ENCODE measurements at places on chromosomes 3 and 15. TPM values are rescaled to one million over a fixed set of nuclear protein-coding genes. Genes with fewer than 3 reads are reported as not detected.
A peak's percentile ranks its signal among the peaks of the same experiment; 100 is the strongest.

PLIN1 gene
- not detected for total RNA-seq

KCNH8 gene
- not detected for total RNA-seq

C3orf52 gene
- total RNA-seq, result 0.59 TPM

P2RY12 gene
- total RNA-seq, result 1.9 TPM

CD200R1 gene
- total RNA-seq, result 7.5 TPM

RETNLB gene
- total RNA-seq, result not detected

ANKRD63 gene
- 0.35 TPM for total RNA-seq

IGSF10 gene
- not detected for total RNA-seq

CCDC80 gene
- not detected for total RNA-seq

AQR gene
- total RNA-seq, result 36.6 TPM

DNA sequence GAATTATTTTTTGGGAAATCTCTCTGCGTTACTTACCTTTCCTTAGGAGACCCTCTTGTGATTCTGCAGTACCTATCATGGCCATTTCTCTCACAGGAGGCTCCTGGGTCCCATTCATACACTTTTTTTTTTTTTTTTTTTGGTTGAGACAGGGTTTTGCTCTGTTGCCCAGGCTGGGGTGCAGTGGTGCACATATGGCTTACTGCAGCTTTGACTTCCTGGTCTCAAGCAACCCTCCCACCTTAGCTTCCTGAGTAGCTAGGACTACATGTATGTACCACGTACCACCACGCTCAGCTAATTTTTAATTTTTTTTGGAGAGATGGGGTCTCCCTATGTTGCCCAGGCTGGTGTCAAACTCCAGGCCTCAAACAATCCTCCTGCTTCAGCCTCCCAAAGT lies 36.1 kb downstream of the TRAK1 start:
- no peak for DNase-seq

- DNase-seq, result no peak
These were observed 291.8 kb downstream of the XXYLT1 start for GRCh38 chr3:194979173-194979572.

DNA sequence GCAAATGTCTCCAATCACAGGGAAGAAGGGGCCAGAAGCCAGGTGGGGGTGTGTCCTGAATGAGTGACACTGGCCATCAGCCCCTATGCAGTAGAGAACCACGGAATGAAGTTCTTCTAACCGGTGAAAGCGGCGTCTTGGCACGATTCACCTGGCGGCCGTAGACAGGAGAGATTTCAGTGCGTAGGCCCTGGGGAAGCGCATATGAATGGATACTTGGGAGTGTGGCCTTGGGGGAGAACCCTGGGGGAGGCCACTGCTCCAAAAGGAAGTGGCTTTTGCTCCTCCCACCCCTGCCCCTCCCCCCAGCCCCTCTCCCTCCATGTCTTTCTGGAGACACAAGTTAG lies 43.6 kb downstream of the RBPMS2 start:
- DNase-seq, result no peak

- DNase-seq, result no peak
These were observed 114.2 kb upstream of the THBS1 start for GRCh38 chr15:39466750-39467105.

DNA sequence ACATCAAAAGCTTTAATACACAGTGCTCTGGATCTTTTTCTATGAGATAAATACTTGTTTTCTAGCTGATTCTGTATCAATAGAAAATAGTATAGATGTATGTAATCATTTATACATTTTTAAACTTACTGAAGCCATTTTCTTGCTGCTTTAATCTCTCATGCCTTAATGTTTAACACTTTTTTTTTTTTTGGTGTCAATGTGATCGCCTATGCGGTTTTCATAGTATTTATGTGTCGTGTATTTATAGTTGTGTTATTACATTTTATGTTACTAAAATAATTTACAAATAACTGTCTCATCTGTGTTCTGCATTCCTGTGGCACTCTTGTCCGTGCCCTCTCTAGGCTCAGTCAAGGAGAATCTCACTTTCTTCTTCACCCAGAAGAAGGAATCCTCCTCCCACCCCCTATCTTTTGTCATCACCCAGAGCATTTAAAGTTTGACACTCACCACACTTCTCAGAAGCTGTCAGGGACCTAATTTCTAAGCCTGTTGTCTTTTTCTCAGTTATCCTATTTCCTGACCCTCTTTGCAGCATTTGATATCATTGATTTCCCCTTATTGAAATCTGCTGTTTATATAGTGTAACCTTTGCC lies 21.4 kb upstream of the GPR171 start:
- DNase-seq, result no peak

DNA sequence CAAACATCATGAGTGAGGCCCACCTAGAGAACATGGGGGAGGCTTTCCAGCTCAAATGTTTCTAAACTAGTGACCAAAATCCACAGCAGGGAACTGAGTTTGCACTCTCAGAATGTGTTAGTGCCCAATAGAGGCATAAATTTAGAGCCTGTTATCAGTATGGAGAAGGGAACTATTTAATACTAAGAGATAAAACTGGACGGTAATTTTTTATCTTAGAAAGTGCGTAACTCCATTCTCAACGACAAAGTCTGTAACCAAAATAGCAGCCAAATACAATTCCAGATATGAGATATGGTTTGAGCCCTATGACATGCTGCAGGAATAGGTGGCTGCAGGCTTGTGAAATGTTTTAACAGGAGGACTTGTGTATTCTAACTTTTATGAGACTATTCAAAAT lies 3.5 kb downstream of the B3GALNT1 start:
- no peak for DNase-seq

GRCh38 chr15:85874236-85874635 lies 79.5 kb upstream of the KLHL25 start:
- DNase-seq, result no peak

DNA sequence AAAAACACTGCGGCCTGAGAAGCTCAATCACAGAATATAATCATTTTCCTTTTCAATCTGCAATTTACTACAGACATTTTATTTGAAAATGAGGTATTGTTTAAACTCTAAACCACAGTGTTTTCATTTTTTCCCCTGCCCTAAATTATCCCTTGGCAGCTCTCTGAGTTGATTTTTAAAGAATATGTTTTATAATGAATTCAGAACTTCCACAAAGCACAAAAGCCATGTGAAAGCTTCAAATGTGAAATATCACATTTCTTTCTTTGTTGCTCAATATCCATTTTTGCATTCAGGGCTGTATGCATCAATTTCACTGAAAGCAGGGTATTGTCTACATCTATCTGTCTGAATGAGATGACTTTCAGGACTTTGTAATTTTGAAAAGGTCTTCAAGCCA lies 813.6 kb upstream of the ALCAM start:
- DNase-seq, result no peak

- no peak for DNase-seq
These were observed 77.0 kb upstream of the IL12A start for GRCh38 chr3:159911664-159912037.

- DNase-seq, result no peak
These were observed 47.3 kb upstream of the CCDC80 start for GRCh38 chr3:112688085-112688769.

- DNase-seq, result no peak
These were observed 26.7 kb upstream of the MED12L start for GRCh38 chr3:151058740-151059139.

GRCh38 chr3:180615954-180616353 lies 14.0 kb downstream of the TTC14 start:
- DNase-seq, result no peak

- no peak for DNase-seq
These were observed 171.1 kb downstream of the P3H2 start for GRCh38 chr3:189949580-189949979.

GRCh38 chr15:52658955-52659354 lies 20.2 kb downstream of the ATOSA start:
- DNase-seq, result peak; percentile 41

GRCh38 chr15:57229051-57229450 lies 147.3 kb upstream of the CGNL1 start:
- DNase-seq, result no peak

DNA sequence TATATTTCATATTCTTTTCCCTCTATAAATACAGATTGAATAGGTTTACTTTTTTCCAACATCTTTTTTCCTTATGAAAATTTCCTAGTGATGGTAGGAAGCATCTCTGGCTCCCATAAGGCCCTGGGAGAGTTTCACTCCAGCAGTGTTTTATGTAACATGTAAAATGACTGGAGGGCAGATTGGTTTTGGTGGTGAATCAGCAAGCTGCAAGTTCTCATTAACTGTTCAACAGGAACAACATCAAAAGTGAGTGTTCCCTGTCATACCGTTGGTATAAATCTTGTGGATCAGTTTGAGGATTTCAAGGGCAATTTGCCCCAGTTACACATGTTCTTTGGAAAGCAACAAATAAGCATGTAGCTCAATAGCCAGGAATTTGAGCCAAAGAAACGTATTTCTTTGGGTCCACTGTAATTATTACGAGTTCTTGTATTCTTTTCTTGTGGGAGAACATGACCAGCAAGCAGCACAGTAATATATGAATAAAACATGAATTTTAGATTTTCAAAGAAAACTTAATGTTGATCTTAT lies 345.7 kb downstream of the SV2B start:
- no peak for DNase-seq

DNA sequence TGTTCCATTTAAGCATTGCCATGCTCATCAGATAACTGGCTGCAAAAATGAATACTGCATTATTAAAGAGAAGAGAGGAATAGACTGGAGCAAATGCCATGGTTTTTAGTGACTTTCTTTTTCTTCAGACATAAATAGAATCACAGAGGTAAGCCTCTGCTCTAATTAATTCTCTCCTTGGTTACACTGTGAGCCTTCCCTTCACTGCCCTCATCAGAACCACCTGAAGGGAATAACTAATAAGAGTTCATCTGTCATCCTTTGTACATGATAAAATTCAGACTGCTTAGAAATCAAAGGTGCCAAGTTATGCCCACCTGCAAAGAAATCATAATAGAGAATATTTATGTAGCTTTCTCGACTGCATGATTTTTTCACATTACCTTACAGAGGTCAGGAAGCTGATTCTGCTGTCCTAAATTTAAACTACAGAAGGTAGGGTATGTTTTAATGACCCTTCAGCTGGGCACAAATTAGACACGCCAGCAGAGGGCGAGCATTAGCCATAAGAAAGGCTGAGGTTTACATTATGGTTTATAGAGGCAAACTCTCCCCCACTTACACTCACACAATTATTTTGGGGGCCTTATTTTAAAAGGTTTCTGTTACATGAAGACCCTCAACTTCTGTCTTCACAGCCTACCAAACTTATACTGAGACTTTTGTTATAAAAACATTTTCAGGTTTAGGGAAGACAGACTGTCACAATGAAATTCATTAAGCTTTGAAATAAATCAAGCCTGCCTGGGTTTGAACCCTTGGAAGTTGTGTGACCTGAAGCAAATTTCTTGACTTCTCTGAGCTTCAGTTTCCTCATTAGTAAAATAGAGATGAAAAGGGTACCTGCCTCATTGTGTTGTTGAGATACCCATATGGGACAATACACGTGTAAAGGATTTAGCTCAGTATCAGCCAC lies 15.3 kb upstream of the UNC13C start:
- DNase-seq, result peak; percentile 18

DNA sequence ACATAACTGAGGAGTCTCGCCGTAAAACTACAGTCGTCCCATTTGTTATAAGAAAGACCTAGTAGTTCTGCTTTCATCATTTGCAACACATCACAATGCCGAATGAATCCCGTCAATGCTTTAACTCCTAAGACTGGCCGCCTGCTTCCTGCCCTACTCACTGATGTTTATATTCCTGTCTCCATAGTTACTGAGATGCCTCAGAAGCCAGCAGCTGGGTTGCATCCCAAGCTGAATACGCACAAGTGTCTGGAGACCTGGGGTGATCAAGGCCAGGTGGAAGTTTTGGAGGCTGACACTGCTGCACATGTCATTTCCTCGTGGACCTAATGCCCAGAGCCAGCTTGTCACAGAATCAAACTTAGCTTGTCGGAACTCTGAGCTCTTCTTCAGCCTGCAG lies 95.2 kb upstream of the UBE2E1 start:
- DNase-seq, result no peak

GRCh38 chr15:85592148-85592547 lies 202.6 kb downstream of the KLHL25 start:
- DNase-seq, result no peak

GRCh38 chr15:89087161-89087829 lies 961 bp upstream of the ABHD2 start:
- no peak for DNase-seq

GRCh38 chr15:34147371-34148140 lies 45.7 kb downstream of the PGBD4 start:
- no peak for DNase-seq

GRCh38 chr3:164049847-164050246 lies 1028.4 kb downstream of the SI start:
- DNase-seq, result no peak

DNA sequence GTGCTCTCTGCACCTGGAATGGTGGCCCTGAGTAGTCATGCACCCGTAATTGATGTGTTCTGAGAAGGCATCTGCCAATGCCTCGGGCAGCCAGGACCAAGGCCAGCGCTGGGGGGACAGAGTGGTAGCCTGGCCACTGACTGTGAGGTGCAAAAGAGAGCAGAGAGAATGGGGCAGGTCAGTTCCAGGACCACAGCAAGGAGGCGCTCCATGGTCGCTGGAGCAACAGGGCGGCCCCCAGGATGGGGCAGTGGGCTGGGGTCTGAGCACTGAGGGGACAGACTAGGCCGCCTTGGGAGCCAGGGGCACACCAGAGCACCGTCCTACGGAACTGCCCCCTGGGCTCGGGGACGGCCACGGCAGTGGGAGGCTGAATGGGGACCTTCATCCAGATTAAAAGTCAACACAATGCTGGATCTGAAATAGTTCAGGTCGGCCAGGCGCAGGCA lies 48.3 kb upstream of the IQSEC1 start:
- no peak for DNase-seq

DNA sequence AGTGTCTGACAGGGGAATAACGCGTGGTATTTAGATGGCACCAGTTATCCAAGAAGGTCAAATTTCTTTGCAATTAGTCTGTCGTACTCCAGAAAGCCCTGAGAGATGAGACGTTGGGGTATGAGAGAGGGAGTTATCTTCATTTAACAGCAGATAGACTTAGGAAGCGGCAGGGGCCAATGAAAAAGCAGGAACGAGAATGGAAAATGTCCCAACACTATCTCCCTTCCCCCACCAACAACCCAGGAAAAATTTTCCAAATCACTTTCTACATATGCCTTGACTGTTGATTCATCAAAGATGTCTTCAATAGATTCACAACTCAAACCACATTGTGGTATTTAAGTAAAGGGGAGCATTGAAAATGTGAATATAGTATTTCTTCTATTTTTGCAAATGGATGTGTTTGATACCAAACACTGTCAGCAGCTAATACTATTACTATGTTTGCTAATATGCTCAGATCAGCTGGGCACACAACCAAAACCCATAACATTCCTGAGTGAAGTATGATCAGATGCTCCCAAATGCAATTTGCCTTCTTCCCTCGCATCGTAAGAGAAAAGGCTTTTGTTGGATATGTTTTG lies 13.3 kb upstream of the GREM1 start:
- DNase-seq, result no peak

GRCh38 chr3:179045719-179046402 lies 25.7 kb downstream of the ZMAT3 start:
- DNase-seq, result no peak
